Stimulated activated CD4-positive, alpha-beta T cell treated with anti-CD3 and anti-CD28 coated beads, Interleukin-12 subunit alpha, Interleukin-12 subunit beta, amount 100 ng/mL, for 4 hours (primary cell): ENCODE measurements at places on chromosomes 12 and 14.

- DNase-seq, result no peak
These were observed 82.7 kb downstream of the GAS2L3 start for GRCh38 chr12:100656141-100656540.

- DNase-seq, result peak; percentile 96
These were observed at the start of the genes APAF1 and IKBIP for GRCh38 chr12:98644712-98645571. Gene APAF1 (plus strand): TSS chr12:98645290. CDS start chr12:98648360, 3,070 bp downstream. Gene IKBIP (minus strand): TSS chr12:98644788. CDS start chr12:98644701, 87 bp downstream.

GRCh38 chr12:116466536-116466935 is 92.6 kb upstream of the MAP1LC3B2 start:
- no peak for DNase-seq

DNA sequence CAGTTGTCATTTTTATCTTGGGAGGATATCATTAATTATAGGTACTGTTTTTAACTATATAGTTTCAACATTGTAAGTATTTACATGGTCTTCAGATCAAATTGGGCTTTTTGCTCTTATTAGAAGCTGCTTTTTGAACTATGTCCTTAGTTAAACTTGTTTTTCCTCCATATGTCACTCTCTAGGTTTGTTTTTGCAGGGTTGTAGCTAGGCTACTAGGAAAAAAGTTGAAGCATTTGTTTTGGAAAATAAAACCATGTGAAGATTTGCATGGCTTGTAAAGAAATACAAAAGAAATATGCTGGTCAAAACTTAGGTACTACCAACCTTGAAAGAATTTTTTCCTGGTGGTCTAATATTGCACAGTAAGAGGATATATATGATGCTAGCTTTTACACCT is 3.4 kb downstream of the ARID2 start:
- DNase-seq, result no peak

DNA sequence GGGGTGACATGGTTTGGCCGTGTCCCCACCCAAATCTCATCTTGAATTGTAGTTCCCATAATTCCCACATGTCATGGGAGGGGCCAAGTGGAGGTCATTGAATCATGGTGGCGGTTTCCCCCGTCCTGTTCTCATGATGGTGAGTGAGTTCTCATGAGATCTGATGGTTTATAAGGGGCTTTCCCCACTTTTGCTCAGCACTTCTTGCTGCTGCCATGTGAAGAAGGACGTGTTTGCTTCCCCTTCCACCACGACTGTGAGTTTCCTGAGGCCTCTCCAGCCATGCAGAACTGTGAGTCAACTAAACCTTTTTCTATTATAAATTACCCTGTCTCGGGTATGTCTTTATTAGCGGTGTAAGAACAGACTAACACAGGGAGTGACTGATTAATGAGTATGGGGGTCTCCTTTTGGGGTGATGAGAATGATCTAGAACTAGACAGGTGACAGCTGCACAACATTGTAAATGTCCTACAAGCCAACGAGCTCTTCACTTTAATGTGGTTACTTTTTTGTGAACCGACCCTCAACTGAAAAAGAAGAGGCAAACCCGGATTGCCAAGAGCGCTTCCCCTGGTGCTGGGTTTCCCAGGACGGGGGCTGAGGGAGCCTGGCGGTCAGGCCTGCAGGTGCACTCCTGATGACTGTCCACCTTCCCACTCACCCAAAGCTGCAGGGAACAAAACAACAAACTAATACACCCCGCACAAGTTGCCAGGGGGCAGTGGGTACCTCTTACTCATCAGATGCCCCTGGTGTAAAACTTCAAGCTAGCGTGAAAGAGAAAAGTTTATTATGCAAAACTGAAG is 90.1 kb downstream of the NCOR2 start:
- DNase-seq, result no peak

DNA sequence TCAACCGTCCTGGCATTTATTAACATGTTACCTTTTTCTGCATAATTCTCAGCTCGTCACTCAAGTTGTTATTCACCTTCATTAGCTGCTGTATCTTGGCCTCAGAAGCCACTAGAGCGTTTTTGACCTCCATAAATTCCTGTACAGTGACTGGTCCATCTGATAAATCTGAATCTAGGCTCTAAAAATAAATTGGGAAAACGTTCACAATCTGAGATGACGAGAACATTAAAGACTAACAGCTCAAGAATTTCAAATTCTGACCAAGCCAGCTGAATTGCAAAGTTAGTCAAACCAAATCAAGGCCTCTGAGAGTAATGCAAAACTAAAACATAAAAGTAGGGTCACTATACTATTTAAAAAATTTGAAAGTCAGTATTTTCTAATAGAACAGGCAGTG is 45.0 kb downstream of the GIT2 start:
- DNase-seq, result no peak

GRCh38 chr14:102737402-102738372 is 39.6 kb upstream of the TRAF3 start:
- no peak for DNase-seq

- no peak for DNase-seq
These were observed 80.8 kb upstream of the TTC7B start for GRCh38 chr14:90897022-90897421.

DNA sequence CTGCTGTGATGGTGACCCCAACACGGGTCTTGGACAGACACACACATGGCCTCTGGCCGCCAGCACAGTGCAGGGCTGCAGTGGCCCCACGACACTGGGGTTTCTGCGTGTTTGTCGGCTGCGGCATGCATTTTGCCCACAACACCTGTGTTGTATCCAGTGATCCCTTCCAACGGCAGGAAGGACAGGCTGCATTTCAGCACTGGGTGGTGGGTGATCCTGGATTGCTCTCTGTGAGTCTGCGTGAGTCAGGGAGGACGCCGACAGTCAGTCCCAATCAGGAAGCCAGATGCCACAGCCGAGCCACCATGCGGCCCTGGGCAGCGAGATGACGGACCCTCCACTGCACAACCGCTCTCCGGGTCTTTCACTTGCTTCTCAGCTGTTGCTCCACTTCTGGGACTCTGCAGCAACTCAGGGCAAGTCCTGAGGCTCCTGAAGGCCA is 20.6 kb downstream of the LRTM2 start:
- no peak for DNase-seq

DNA sequence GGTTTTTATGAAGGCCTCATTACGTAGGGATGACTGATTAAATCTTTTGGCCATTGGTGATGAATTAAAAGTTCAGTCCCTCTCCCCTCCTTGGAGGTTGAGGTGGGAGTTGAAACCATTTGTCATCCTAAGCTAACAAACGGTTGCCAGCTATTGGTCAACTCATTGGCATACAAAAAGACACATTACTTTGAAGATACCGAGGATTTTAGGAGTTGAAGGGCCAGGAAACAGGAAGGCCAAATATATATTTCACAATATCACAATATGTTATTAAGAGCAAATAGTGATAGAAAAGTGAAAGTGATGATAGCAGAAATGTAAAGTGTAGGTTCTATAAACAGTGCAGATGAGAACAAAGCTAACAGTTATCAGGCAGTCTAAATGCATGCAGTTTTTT is 24.4 kb downstream of the RCOR1 start:
- DNase-seq, result no peak
